ENCODE measurements at places on chromosomes 4 and X. TPM values are rescaled to one million over a fixed set of nuclear protein-coding genes. Genes with fewer than 3 reads are reported as not detected.

The CITED1 gene
- 323 TPM for polyA plus RNA-seq

The RAP1GDS1 gene
- polyA plus RNA-seq = 37.2 TPM

The SPANXC gene
- polyA plus RNA-seq = 5.4 TPM

The SLIT2 gene
- polyA plus RNA-seq = 8.7 TPM

The NAP1L3 gene
- polyA plus RNA-seq = 30.0 TPM

DNA sequence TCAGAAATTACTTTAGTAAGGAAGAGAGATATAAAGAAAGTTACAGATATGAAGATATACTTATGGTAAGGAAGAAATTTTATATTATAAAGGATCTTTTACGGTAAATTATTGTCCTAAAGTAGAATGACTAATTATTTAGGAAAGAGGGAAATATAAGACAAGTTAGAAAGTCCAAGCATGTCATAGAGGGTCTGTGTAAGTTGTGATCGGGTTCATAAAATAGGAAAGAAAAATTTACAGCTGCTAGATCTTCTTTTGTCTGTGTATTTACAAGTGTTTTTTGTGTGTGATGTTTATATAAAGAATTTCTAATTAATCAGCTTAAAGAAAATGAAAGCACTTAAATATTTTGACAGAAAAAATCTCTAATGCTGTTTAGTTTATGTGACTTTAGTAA is 1054.9 kb upstream of the DIAPH2 start:
- no peak for DNase-seq

GRCh38 chr4:151358266-151358665 is 32.9 kb upstream of the SH3D19 start:
- DNase-seq = no peak

DNA sequence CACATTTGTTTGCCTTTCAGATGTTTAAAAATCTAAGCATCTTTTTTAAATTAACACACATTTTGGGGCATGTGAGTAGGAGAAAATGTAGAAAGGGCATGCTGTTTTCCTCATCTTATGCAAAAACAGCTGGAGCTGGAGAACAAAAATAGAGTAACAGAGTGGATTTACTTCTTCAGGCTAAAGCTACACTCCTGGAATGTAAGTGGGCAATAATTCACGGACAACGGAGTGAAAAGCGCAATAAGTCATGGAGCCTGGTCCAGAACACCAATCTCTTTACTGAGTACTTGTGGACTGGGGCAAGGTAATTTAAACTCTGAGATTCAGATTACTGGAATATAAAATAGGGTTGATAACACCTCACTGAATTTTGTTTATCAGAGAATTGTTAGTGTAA is 1018.8 kb upstream of the HS3ST1 start:
- no peak for DNase-seq

- DNase-seq = peak; percentile 16
These were observed 68.6 kb downstream of the BMP15 start for GRCh38 chrX:50978920-50979682.

- DNase-seq = no peak
These were observed 57.1 kb upstream of the MID1 start for GRCh38 chrX:10677490-10677889.

GRCh38 chr4:79049840-79050540 is 110.8 kb upstream of the PAQR3 start:
- DNase-seq = no peak

GRCh38 chr4:78613522-78614321 is 62.2 kb downstream of the ANXA3 start:
- no peak for DNase-seq

- no peak for DNase-seq
These were observed 43.8 kb downstream of the GEMIN8 start for GRCh38 chrX:13985697-13986435.

DNA sequence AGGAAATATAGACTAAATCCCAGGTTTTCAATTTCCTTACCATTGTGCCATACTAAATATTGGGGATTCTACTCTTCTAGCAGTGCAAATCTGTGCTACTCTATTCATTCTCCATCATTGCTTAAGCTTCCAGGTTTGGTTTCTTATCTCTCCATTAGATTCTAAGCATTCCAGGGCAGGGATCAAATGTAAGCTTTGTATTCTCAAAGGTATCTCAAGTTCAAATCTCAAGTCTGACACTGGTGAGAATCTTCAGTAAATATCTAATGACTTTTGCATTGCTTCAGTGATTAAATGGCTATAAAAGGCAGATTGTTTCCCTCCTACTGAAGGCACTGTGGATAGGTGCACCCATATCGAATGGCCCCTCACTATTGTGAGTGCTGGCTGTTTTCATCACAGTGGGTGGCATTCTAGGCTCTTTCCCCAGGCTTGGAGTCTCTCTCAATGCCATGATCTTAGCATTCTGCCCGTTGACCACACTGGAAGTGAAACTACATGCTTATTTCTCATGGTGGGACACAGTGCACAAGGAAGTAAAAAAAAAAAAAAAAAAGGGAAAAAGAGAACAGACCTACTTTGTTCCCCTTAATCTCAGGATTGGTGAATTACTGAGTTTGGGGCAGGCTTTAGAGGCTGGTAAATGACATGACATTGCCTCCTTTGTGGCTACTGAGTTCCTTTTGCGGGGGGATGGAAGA is 28.7 kb downstream of the FAM9C start:
- DNase-seq = no peak

- no peak for DNase-seq
These were observed 58.2 kb upstream of the STOX2 start for GRCh38 chr4:183846951-183847350.

GRCh38 chr4:109801099-109801789 is 555 bp downstream of the CFI start:
- DNase-seq = no peak

DNA sequence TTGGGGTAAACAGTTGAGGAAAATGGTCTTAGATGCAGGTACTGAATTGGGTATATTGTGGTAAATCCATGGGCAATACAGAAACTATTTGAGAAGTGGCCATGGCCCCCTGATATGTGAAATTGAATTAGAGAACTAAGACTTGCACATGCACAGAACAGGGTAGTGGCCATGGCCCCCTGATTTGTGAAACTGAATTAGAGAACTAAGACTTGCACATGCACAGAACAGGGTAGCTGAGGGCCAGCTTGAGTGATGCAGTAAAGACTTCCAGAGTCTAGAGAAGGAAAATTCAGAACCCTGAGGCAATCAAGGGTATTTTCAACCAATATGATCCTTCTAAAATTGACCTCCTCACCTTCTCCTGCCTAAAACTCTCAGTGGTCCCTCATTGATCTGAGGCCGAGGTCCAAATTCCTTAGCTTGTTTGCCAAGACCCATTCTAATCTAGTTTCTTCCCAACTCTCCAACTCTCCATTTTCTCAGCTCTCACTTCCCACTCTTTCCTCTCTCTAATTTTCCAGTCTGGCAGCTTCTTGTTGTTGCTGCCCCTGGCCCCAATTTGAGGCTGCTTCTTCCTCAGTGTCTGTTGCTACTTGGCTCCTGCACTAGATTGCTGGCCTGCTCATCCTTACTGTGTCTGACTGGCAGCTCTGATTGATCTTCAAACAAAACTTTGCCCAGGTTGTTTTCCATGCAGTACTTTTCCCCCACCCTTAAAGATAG is 72.4 kb downstream of the FRAS1 start:
- DNase-seq = no peak

DNA sequence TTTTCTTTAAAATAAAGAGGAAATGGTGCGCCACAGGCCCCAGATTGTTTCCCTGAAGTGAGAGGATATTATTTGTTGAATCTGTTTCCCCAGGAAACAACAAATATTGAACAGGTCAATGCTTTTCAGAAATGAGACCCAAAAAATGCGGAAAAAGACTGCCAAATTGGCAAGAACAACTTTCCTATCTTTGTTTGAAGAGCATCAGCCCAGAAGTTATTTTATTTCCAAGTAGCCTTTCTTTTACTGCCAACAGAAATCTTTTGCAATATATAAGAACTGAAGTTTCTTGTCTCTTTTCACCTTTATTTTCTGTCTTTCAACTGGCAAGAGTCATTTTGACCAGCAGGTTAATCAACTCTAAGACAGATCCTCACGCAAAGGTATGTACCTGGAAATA is at the start of gene SMR3A:
Gene SMR3A, plus strand, starts transcription at position 301 of the 400 bp plus-strand sequence. CDS start 1,356 bp downstream, outside the sequence.
- no peak for DNase-seq

GRCh38 chr4:99927566-99927965 is 18.9 kb downstream of the DNAJB14 start:
- no peak for DNase-seq
